A172 (cell line): ENCODE measurements at places on chromosomes 4 and X. TPM values are rescaled to one million over a fixed set of nuclear protein-coding genes. Genes with fewer than 3 reads are reported as not detected.
A peak's percentile ranks its signal among the peaks of the same experiment; 100 is the strongest.

RAB9A gene
- total RNA-seq: 61.3 and 68.4 TPM in 2 replicates

CDK16 gene
- 106 and 110 TPM in 2 replicates for total RNA-seq

GAGE12J gene
- total RNA-seq: not detected in 2 replicates

COL4A6 gene
- 0.03 and 0.24 TPM in 2 replicates for total RNA-seq

KLHL34 gene
- total RNA-seq: not detected in 2 replicates

AFF1 gene
- 5.4 and 5.8 TPM in 2 replicates for total RNA-seq

DNA sequence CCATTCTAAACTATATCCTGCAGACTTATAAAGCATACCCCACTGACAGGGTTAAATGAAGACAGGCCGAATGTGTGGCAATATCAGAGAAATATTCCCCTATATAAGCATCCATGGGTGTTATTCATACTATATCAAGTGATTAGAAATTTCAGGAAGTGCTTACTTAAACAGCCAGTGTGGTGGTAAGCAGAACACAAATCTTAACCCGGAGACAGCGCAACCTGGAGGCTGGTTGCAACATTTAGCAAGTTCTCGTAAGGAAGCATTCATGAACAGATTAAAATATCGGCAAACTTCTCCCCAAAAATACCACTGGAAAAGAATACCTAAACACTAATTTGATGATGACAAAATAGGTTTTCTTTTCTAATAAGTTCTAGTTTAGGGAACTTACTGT lies 261.2 kb downstream of the CBLL2 start:
- no peak for DNase-seq

- DNase-seq: no peak
Measured at GRCh38 chr4:26235500-26235899, 85.3 kb upstream of the RBPJ start.

DNA sequence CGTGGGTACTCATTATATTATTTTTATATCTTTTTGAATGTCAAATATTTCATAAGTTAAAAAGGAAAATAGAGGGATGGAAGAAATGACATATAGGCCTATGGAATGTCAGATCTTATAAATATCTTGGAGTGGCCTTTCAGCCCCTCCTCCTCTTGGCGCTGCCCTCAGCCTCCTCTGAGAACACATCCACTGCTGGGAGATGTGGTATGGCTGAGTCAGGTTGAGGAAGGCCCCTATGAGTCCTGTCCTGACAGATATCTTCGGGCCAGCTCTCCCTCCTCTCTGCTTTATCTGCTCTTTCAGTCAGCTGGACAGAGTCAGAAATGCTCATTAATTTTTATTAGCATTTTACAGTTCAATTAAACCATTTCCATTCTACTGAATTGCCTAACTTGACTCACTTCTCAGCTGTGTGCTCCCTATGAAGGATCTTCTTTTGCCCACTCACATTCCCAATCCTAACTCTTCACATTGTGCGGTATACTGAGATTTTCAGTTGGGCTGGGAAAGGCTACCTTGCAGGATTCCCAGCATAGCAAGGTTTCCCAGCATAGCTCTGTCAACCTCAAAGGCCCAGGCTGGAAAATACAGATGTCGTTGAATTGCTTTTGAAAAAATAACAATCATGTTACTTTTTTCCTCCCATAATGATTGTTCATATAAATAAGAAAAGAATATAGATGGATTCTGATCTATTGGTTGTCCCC lies 128.0 kb downstream of the ARHGEF9 start:
- DNase-seq: peak; percentile 62

- no peak for DNase-seq
Measured at GRCh38 chr4:4321951-4322688, 32.1 kb downstream of the ZBTB49 start.

DNA sequence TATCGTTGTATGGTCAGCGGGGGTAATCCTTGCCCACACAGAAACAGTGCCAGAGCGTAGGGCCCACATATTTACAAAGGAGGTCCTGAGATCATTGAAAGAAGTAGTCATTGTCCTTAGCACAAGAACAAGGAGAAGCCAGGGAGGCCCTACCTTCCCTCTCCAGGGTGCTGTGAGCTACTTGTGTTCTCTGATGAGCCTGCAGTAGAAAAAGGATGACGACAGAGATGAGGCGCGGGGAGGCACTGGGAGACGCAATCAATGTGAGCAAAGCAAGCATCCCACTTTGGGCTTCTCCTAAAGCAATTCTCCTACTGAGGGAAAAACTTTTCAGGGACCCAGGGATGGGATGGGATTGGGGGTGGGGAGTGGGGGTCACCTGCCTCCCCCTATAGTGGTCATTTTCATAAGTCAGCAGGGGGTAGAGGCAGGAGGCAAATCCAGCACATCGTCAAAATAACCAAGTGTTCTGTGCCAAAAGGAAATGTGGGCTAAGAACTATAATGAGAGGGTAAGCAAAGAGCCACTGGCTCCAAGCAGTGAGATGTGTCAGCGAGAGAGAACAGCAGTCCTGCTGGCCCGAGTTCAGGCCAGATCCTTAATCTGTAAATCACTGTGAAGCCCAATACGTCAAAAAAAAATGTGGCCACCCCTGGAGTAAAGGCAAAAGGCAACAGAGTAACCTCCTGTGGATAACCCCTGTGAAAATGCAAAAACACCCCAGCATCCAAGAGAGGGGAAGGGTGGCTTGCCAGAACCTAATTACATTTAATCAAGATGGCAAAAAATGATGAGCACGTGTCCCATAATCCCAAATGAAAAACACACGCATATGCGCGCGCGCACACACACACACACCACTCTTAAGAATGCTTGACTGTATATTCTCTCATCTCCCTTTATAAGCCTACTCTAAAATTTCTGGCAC lies 136.6 kb upstream of the HHIP start:
- no peak for DNase-seq

DNA sequence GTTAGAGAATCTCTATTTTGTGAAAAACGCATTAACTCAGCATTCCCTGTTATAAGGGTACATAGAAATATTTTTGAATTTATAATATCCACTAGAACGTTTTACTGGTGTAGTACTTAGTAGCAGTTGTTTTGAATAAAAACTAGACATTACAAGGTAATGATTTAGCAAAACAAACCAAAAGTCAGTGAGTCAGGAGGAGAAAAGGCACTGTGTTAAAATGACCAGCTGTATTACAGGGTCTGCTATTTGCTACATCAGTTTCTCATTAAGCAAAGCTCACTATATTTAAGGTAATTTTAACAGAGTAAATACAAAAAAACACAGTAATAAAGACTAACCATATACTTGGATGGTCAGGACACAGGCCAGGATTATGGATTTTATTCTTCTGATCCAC lies 152.8 kb downstream of the RASL11B start:
- no peak for DNase-seq

GRCh38 chr4:143396695-143397094 lies 60.0 kb downstream of the GAB1 start:
- no peak for DNase-seq

DNA sequence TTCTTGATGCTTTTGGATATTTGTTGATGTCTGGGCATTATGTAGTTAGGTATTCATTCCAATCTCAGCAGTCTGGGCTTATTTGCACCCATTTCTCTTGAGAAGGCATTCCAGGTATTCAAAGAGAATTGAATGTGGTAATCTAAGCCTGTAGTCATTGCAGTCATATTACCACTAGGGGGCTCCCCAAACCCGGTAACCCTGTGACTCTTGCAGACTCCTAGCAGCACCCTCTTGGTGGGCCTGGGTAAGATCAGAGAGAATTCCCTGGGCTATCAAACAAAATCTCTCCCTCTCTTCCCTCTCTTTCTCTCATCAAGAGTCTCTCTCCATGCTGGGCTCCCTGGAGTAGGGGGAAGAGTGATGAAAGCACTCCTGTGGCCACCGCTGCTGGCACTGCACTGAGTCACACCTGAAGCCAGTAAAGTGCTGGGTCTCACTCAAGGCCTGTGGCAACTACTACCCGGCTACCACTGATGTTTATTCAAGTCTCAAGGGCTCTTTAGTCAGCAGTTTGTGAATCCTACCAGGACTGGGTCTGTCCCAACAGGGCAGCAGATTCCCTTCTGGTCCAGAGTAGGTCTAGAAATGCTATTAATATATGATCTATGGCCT lies 187.7 kb upstream of the NUDT10 start:
- DNase-seq: peak; percentile 0

DNA sequence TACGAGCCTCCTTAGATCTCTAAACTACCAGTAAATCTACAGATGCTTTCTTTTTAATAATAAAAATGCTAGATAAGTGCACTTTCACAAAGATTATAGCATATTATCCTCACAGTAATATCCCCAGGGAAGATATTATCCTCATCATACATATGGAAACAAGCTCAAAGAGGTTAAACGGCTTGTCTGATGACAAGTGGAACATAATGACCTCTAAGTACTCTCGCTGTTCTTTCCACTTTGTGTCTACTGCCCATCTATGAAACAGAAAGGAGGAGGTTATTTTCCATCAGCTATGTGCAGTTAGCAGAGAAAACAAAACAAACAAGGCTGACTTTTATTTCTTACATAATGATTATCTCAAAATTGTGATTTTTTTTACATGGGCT lies 42.8 kb upstream of the PRDM8 start:
- DNase-seq: no peak

DNA sequence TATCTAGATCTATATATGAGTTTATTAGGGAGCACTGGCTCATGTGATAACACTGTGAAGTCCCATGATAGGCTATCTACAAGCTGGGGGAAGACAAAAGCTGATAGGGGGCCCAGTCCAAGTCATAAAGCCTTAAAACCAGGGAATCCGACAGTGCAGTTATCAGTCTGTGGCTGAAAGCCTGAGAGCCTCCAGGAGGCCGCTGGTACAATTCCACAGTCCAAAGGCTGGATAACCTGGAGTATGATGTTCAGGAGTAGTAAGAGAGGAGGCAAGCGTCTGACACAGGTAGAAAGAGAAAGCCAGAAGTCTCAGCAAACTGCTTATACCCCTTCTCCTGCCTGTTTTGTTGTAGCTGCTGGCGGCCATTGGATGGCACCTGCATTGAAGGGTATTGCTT lies 177.6 kb upstream of the SPRY1 start:
- no peak for DNase-seq

GRCh38 chr4:37747772-37748330 lies 61.7 kb upstream of the RELL1 start:
- DNase-seq: no peak

- DNase-seq: no peak
Measured at GRCh38 chr4:2259036-2259540, 2.8 kb downstream of the MXD4 start.

DNA sequence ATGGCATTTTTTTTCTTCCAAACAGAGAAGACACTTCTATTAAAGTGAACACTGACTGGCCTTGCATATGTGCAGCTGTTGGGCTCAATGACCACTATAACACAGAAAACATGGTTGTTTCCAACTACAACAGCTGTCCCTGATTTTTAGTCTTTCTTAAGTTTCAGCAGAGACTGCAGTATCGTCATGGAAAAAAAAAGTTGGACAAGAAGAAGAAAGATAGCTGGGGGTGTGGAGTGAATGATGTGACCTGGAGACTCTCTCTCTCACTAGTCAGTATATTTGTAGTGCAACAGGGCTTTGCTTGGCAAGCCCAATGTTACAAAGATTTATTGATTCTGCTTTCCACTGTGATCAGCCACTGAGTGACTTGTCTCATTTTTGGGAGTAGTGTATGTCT lies 29.5 kb upstream of the C4orf54 start:
- DNase-seq: no peak

- DNase-seq: no peak
Measured at GRCh38 chrX:130485870-130486269, 84.1 kb downstream of the RBMX2 start.
